ENCODE measurements at places on chromosomes 11 and 22. TPM values are rescaled to one million over a fixed set of nuclear protein-coding genes. Genes with fewer than 3 reads are reported as not detected.

The PATE4 gene
- total RNA-seq = not detected

The MGAT3 gene
- 19.9 TPM for total RNA-seq

The MIAT gene
- 38.7 TPM for total RNA-seq

DNA sequence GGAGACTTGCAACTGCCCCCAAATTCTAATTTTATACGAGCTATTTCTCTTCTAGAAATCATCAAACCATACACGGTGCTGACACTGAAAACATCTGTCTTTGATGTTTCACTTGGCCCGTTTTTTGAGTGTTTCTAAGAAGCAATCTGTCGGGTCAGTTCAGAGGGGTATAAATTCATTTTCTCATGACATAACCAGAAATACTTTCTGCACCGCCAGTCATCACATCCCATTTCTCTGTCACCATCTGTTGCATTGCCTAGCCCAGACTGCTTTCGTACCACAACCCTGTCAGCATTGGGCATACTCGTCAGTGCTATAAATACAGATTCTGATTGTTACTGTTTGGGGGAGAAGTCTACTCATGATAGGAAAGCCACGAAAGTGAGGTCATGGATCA is 63.1 kb upstream of the CCDC90B start:
- H3K4me1 ChIP-seq = no peaks in the 10 kb centered on the region
- H3K4me3 ChIP-seq = no peak overlapping the region
- no peak overlapping the region for H3K27ac ChIP-seq

- peaks cover 45% of the 10 kb centered on the region for H3K27me3 ChIP-seq
- no peak for DNase-seq
- H3K4me3 ChIP-seq = no peak overlapping the region
- no peak overlapping the region for H3K27ac ChIP-seq
Measured at GRCh38 chr11:71252770-71253730, 673 bp upstream of the SHANK2 start.

Measured in spinal cord (tissue), 10 donors.